Right ventricle myocardium inferior (tissue), 1 donor: ENCODE measurements at places on chromosomes 16 and 17.

DNA sequence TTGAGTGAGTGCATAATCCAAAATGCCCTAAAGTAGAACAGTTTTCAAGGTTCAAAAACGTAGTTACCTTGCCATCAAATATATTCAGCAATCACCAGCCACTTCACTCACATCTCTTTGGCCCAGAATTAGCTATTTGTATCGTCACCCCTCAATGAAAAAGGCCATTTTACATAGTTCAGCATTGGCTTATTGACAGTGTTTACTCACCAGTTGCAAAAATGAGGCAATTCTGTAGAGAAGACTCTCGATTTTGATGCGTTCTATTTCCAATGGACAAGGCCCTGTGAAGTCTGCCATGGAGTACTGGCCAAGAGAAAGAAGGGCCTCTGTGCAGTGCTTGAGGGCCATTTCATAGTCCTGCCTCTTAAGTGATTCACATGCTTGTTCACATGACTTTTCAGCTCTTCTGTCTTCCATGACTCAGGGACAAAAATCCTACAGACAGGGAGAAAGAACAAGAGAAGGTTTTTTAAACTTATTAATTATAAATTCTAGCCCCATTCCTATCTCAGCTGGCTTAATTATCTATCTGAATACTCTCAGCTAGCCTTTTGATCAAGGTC, 26.5 kb downstream of the HELZ start:
- no peak for DNase-seq

- no peak for DNase-seq
Measured at GRCh38 chr17:57657211-57657610, 87.9 kb downstream of the CCDC182 start.

GRCh38 chr17:28333083-28333746, 2.1 kb downstream of the IFT20 start:
- DNase-seq: no peak

- DNase-seq: peak; percentile 89
Measured at GRCh38 chr17:63841350-63842172, 924 bp downstream of the SMARCD2 start.

DNA sequence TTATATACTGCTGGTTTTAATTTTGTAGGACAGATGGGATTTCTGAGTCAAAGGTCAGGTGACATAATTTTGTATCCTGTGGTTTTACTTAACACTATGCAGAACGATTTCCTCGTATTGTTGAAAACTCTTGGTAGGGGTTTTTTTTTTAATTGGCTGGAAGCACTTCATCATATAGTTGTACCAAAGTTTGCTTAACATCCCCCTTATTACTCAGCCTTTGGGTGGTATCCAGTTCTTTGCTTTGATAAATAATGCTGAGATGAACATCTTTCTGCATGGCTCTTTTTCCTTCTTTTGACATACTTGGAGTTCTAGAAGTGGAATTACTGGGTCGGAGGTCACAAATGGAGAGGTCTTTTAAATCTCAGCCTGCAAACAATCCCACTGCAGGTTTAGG, 419.1 kb downstream of the MAF start:
- no peak for DNase-seq

DNA sequence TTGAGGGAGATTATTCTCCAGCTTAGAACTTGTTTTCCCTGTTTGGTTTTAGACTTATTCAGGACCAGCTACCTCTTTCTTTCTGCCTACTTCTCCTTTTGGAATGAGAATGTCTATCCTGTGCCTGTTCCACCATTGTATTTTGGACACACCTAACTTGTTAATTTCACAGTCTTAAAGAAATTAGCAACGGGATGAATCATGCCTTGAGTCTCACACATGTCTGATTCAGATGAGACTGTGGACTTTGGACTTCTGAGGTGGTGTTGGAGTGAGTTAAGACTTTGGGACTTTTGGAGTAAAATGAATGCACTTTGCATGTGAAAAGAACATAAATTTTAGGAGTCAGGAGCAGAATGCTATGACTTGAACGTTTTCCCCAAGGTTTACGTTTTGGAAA, 581.4 kb downstream of the CDH11 start:
- no peak for DNase-seq
